ENCODE measurements at places on chromosomes 4 and X. TPM values are rescaled to one million over a fixed set of nuclear protein-coding genes. Genes with fewer than 3 reads are reported as not detected.

The HOPX gene
- total RNA-seq, result 3.1 TPM

DNA sequence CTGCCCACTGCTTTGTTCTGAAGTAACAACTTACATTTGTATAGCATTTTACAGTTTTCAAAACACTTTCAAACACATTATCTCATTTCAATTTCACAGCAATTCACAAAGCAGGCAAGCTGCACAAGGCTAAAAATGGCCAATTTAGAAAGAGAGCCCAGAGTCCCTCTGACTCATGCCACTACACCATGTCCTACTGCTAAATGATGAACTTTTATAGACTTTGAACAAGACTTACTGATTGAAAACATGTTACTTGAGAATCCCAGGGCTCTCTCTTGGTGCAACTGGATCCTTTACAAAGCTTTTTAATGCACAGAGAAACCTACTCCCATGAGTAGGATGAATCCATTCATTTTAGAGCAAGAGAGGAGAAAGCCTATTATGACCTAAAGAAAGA is 5.8 kb upstream of the G3BP2 start:
- no peak for DNase-seq

DNA sequence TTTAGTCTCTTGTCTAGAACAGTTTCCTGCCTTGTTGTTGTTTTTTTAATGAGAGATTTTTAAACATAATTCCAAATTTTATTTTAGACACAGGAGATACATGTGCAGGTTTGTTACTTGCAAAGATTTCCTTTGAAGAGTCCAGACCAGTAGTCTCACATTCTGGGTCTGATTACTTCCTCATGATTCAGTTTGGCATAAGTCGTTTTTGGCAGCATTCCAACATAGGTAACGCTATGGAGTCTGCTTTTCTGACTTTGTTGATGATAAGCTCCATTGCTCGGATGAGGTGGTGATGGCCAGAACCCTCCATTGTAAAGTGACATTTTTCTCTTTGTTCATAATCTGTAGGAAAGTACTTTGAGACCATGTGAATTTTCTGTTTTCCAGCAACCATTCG is 74.7 kb downstream of the CLCN4 start:
- DNase-seq, result no peak

GRCh38 chr4:78863254-78863869 is 75.9 kb downstream of the PAQR3 start:
- DNase-seq, result no peak

Data from mesothelial cell of epicardium (in vitro differentiated cells).